Psoas muscle (tissue), 8 donors: ENCODE measurements at places on chromosomes 11 and 22. TPM values are rescaled to one million over a fixed set of nuclear protein-coding genes. Genes with fewer than 3 reads are reported as not detected.
A peak's percentile ranks its signal among the peaks of the same experiment; 100 is the strongest.

DNA sequence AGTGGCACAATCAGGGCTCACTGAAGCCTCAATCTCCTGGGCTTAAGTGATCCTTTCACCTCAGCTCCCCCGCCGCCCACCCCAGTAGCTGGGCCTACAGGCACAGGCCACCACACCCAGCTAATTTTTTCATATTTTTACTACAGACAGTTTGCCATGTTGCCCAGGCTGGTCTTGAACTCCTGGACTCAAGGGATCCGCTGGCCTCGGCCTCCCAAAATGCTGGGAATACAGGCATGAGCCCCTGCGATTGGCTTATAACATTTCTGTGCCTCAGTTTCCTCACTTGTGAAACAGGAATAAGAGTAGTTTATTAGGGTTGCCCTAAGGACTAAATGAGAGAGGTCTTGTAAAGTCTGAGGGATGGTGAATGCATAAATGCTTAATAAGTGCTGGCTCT is 1.2 kb downstream of the VSTM5 start:
- DNase-seq: no peak

DNA sequence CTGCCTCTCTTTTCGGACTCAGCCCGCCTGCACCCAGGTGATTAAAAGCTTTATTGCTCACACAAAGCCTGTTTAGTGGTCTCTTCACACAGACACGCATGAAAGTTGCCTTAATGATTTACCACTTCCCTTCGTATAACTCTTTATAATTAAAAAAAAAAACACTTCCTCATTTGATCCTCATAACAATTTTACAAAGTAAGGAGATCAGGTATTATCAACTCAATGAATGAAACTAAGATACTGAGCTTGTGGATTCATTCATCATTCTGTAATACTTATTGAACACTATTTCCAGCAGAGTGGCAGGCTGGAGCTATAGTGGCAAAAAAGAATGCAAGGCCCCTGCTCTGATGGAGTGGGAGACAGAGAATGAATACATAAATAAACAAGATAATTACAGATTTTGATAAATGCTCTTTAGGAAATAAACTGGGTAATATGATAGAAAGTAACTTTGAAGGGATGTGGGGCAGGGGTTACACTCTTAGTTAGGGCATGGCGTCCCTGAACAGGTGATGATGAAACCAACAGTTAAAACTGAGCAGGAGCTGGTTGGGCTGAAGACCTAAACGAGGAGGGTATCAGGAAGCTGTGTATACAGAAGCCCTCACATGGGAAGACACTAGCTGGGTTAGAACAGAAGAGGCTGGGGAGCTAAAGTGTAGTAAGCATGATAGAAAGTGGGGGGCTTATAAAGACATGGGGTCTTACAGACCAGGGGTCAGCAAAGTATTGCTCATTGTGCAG is 5.4 kb upstream of the CRTAM start:
- DNase-seq: no peak

DNA sequence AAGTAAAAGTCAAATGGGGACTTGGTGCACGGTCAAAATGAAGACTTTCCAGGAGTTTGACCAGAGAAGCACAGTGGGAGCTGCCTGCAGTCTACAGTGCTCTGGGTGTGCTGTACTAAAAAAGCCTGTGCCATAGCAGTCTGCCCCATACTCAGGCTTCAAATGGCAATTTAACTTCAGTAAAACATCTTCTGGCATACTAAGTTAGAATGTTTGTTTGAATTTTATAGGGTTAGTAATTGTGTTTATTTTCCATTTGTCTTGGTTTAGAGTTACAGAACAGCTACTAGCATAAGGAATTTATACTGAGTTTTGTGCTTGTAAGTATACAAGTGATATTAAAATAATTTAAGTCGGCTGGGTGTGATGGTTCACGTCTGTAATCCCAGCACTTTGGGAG is 29.3 kb upstream of the LIPT2 start:
- DNase-seq: no peak

DNA sequence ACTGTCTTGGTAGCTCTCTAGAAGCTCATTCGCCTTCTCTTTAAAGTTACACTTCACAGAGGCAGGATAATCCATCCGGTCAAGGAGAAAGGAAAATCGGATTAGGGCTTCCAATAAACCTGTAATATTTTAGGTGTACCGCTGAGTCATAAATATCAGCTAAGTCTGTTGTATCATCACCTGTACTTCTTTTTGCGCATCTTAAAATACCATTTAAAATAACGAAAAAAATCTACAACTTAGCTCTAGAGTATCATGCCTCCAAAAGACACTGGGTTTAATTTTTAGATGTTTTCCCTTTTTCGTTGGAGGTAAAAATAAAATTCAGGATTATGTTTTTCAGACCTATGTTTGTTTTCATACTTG is 41.5 kb upstream of the INCENP start:
- DNase-seq: no peak

DNA sequence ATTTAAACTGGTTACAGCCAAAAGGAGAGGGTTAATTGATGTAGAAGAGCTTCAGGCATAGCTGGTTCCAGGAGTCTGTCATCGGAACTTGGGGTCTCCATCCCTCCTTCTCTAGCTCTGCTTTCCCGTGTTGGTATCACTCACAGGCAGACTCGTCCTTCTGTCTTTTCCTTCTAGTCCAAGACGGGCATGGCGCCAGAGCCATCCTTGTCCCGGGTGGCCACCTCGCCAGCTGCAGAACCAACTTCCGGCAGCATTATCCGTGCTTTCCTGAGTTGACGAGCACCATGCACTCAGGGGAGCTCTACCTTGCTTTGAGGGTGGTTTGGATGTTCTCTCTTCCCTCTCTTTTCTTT is 14.7 kb downstream of the LINC01488 start:
- DNase-seq: peak; percentile 44

DNA sequence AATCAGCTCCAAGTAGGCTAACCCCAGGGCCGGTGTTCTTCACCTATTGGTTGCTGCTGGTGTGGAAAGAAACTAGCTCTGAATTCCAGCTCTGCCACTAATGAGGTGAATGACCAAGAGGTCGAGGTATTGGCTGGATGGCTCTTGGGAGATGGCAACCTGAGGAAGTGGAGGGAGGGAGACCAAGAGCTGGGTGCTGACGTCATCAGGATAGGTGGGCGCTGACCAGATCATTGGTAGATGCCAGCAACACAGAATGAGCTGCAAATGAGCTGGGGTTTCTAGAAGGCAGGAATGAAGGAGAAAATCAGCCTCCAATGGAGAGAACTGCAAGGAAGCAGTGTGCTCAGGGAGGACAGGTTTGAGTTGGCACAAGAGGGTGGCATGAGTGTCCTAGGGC is 14.7 kb upstream of the CSF2RB start:
- DNase-seq: no peak

GRCh38 chr11:72584293-72584938 is 89.8 kb downstream of the PDE2A start:
- DNase-seq: peak; percentile 54

DNA sequence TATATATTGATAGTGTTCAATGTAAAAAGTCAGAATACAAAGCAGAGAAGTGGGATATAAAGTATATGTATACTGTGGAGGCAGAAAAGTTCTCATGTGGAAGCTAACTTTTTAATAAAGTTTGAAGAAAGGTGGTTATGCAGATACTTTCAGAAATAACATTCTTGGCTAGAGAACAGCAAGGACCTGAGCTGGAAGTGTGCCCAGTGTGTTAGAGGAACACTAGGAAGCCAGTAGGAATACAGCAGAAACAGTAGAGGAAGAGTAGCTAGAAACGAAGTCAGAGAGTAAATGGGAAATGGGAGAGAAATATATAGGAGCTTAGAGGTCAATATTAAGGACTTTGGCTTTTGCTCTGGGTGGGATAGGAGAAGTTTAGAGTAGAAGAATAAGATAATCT is 464.9 kb upstream of the CCDC90B start:
- no peak for DNase-seq

DNA sequence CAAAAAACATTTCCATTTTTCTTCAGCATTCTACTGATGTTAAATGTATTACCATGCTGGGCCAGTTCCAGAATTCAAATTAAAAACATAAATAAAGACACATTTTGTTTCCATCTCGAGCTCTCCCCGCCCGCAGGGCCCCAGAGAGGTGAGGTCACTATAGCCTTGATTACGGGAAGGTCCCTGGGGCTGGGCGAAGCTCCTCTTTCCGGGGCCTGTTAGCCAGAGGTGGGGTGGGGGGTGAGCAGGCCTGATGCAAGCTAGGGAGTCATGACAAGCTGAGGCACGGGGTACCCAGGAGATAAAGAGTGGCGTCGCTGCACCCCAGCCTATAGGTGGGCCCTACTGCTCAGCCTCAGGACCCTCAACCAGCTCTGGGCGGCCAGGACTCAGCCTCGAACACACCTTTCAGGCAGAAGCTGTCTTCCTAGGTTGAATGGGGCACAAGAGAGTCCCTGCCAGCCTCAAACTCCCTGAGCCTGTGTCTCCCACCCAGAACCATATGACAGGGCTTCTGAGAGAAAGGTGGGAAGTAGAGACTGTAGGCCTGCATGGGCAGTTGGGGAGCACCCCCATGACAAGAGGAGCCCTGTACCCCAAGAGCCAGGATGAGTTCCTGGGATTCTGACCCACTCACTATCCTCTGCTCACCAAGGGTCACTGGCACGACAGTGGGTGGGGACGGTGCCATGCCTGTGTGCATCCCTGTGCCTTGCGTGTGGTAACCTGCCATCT is 34.8 kb downstream of the KCNQ1OT1 start:
- DNase-seq: no peak

DNA sequence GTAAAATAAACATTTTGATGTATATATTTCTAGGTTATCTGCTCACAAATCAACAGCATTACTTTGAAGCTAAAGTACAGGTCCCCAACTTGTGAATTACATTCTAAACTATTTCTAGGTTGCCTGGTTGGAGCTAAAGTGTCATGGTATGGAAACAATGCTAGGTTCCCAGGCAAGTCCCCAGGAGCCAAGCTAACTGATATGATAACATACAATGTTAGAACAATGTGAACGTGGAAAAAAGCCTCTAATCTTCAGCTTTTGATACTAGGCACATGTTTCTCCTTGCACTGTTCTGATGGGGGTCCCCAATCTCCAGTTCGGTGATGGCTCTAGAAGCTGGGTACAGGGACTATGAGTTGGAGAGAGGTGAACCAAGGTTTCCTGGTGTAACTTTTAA is 109.8 kb downstream of the ARL14EP start:
- DNase-seq: no peak

DNA sequence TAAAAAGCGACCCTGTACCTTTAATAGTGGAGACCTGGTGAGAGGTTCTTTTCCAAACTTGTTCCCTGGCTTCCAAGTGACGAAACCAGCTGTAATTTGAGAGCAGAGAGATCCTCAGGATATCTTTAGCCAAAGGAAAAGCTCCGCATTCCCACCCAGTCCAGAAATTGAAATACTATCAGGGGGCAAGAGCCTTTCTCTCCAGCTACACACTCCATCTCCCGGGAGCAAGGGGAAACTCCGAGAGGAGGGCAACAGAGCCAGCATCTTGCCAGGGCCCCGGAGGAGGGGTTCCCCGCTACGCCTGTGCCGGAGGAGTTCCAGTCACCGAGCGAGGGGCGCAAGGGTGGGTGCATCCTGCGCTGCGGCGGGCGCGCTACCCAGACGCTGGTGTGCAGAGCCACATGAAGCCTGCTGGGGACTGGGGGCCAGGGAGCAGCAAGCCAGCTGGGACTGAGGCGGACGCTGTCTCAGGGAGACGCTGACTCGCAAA is at the start of gene FIBIN:
Gene FIBIN (plus strand): TSS at position 148 of the 493 bp plus-strand sequence. CDS start 415 bp downstream, outside the sequence.
- peak; percentile 68 for DNase-seq

DNA sequence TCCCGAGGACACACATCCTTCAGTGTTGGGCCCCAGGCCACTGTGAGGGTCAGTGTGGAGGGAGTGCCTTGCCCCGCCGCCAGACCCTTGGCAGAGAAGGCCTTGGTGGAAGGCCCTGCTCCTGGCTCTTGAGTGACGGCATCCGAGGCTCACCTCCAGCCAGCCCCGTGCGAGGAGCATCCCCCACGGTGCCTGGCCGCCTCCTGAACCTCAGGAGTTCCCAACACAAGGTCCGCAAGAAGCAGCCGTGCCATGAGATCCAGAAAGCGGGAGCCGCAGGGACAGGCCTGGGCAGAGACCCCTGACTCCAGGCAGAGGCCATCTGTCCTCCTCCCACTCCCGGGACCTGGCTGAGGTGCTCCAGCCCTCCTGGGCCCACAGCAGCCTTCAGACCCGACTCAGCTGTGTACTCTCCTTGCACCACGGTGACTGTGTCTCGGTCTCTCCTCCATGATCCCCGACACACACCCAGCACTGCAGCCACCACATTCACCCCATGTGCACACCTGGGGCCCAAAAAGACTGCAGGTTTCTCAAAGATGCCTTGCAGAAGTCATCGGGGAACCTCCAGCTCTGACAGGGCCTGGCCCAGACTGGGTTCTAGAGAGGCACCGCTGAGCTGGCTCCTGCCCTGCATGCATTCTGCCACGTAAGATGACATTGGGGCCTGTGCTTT is 870.2 kb downstream of the BRD1 start:
- DNase-seq: no peak

- peak; percentile 48 for DNase-seq
These were observed 171.7 kb downstream of the DBX1 start for GRCh38 chr11:19988598-19988997.

- no peak for DNase-seq
These were observed 541.7 kb downstream of the NTM start for GRCh38 chr11:131912134-131912533.

- DNase-seq: no peak
These were observed 77.2 kb upstream of the CD44 start for GRCh38 chr11:35061516-35062440.

DNA sequence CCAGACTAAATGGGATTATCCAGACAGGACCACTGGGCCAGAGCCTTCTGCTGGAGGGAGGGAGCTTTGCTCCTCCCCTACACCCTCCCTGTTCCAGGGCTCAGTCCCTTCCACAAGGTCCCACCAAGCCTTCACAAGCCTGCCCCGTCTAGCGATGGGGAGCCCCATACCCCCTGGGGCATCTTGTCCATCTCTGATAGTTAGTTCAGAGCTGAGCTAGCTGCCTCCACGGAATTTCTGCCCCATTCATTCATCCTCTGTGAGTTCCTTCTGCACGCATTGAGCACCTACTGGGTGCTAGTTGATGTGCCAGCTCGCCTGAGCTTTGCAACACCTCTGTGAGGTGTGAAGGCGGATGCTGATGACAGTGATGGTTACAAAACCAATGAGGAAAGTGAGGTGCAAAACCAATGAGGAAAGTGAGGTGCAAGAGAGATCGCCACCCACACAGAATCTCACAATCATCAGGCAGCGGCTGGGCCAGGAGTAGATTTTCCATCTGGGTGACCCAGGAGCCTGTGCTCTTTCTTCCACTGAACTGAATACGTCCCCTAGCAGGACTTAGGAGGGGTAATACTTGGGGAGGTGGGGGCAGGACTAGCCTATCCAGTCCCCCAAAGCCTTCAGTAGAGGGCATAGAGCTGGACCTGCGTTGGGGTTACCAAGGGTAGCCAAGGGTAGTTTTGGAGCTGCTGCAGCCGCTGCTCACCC is 21.5 kb upstream of the CBX7 start:
- DNase-seq: no peak

Gene LMO2
- 13.3 TPM for total RNA-seq

Gene HORMAD2
- total RNA-seq: not detected

Gene DMC1
- total RNA-seq: 0.53 TPM

Gene HBG2
- 1.0 TPM for total RNA-seq

Gene PNPLA2
- 213 TPM for total RNA-seq

Gene OSM
- total RNA-seq: 0.39 TPM

Gene ARRB1
- 17.3 TPM for total RNA-seq

Gene FOLH1
- total RNA-seq: 0.34 TPM

Gene CLCF1
- 0.69 TPM for total RNA-seq
